Mammary epithelial cell (primary cell): ENCODE measurements at places on chromosomes 4 and X. TPM values are rescaled to one million over a fixed set of nuclear protein-coding genes. Genes with fewer than 3 reads are reported as not detected.

The F8A2 gene
- total RNA-seq, result 0.67 TPM

The TRIM75 gene
- total RNA-seq, result not detected

The PDLIM3 gene
- total RNA-seq, result 0.24 and 0.35 TPM in 2 replicates

The TBC1D8B gene
- total RNA-seq, result 12.8 TPM

The CORIN gene
- total RNA-seq, result 0.19 TPM in 2 replicates

The TMEM187 gene
- 5.7 and 9.2 TPM in 2 replicates for total RNA-seq

The FGFBP2 gene
- total RNA-seq, result not detected in 2 replicates

The CSN1S1 gene
- not detected in 2 replicates for total RNA-seq

The RIBC1 gene
- total RNA-seq, result 1.2 TPM

The SERTM2 gene
- total RNA-seq, result not detected in 2 replicates

The SHROOM4 gene
- total RNA-seq, result 7.0 TPM

The HTN3 gene
- not detected in 2 replicates for total RNA-seq

The CLDN2 gene
- not detected in 2 replicates for total RNA-seq

The PCDH18 gene
- 0.12 TPM in 1 of 2 replicates, not detected in the other for total RNA-seq

The GAGE12J gene
- not detected for total RNA-seq

The KLF8 gene
- 22.0 TPM for total RNA-seq

The STOX2 gene
- total RNA-seq, result 2.5 and 3.2 TPM in 2 replicates

The MAML3 gene
- total RNA-seq, result 2.8 TPM

The GRIA2 gene
- not detected in 2 replicates for total RNA-seq

The AMOT gene
- total RNA-seq, result 2.7 TPM

The MAGEB6 gene
- not detected in 2 replicates for total RNA-seq

The GPR143 gene
- total RNA-seq, result not detected in 2 replicates

The CSAG2 gene
- not detected in 2 replicates for total RNA-seq

The NUDT11 gene
- total RNA-seq, result 14.3 TPM

The ZXDA gene
- total RNA-seq, result 3.2 and 5.6 TPM in 2 replicates

The PDGFRA gene
- total RNA-seq, result 2.2 TPM

The ZNF718 gene
- 8.9 and 9.2 TPM in 2 replicates for total RNA-seq

The STBD1 gene
- total RNA-seq, result 11.7 TPM

The SHROOM3 gene
- 136 TPM for total RNA-seq

The CFAP299 gene
- not detected in 2 replicates for total RNA-seq

The GPRIN3 gene
- total RNA-seq, result not detected in 2 replicates

The UGDH gene
- 46.8 and 57.3 TPM in 2 replicates for total RNA-seq

The TLR2 gene
- total RNA-seq, result 33.2 TPM

The SOWAHB gene
- 8.3 TPM for total RNA-seq

The PDGFC gene
- total RNA-seq, result 69.3 TPM

The NALF2 gene
- 0.33 TPM for total RNA-seq

The PIR gene
- total RNA-seq, result 40.9 and 52.0 TPM in 2 replicates

The PPEF2 gene
- not detected for total RNA-seq

The MAGEA12 gene
- total RNA-seq, result not detected in 2 replicates

The ENOX2 gene
- total RNA-seq, result 9.3 TPM

The SSX4B gene
- not detected in 2 replicates for total RNA-seq

The CLNK gene
- total RNA-seq, result not detected

The CT83 gene
- not detected in 2 replicates for total RNA-seq
